Right kidney (tissue), 9 donors: ENCODE measurements at places on chromosomes 7 and 10.

GRCh38 chr10:120978589-120979252 is 127.6 kb downstream of the WDR11 start:
- DNase-seq: peak; percentile 76

- no peak for DNase-seq
These were observed 78.4 kb upstream of the IKZF1 start for GRCh38 chr7:50226145-50226544.

DNA sequence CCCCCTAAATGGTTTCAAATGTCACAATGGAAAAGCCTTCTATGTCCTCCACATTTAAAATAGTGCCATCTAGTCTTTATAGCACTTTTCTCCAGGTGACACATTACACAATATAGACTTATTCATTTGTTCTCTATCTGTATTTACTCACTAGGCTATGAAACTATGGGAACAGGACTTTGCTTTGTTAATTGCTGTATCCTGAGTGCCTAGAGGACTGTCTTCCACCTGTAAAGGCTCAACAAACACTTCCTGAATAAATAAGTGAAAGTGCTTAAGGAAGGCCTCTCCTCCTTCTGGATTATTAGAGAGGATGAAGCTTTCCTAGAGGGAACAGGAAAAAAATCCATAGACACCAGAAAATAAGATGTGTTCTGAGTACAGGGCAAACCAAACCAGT is 397.6 kb upstream of the LRRN3 start:
- DNase-seq: no peak

DNA sequence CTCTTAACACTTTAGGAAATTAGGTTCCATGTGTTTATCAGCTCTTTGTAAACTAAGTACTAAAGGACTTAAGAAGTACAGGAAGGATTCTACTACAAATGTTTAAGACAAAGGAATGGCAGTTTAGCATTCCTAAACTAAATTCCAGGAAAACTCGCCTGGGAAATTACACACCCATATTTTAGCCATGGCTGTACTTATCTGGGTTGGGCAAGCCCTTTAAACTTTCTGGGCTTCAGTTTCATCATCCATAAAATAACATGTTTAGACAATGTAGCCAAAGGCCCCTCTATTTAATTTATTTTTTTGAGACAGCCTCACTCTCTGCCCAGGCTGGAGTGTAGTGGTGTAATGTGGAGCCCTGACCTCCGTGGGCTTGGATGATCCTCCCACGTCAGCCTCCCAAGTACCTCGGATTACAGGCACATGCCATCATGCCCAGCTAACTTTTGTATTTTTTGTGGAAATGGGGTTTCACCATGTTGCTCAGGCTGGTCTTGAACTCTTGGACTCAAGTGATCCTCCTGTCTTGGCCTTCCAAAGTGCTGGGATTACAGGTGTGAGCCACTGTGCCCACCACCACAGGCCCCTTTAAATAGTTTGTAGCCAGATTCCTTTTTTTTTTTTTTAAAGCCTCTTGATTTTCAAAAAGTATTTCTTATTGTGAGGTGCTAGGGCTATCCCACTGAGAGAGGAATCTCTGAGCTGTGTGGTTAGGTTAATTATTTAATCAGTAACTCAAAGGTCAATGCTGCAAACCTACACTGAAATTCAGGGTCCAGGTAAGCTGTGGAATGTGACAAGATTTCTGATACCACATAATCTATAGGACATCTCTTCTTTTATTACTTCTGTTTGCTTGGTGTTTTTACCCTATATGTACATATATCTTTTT is 32.1 kb downstream of the TMEM60 start:
- no peak for DNase-seq

DNA sequence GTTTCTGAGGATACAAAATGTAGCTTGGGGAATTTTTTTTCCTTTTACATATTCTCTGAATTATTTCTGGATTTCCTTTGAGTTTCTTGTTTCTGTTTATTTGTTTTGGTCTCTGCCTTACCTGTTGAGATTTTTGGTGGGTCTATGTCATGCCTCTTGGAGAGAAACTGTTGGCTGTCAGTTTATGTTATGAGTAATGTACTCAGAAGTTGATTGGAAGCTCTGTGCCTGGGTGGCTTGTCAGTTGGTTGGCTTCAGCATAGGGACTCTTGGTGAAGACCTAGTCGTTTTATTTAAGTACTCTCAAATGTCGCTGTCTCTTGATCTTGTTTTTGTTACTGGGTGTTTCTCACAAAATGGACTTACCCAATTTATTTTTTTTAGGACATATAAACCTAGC is 132.4 kb downstream of the CDK14 start:
- no peak for DNase-seq

GRCh38 chr10:73366381-73367298 is 8.0 kb upstream of the CFAP70 start:
- no peak for DNase-seq

DNA sequence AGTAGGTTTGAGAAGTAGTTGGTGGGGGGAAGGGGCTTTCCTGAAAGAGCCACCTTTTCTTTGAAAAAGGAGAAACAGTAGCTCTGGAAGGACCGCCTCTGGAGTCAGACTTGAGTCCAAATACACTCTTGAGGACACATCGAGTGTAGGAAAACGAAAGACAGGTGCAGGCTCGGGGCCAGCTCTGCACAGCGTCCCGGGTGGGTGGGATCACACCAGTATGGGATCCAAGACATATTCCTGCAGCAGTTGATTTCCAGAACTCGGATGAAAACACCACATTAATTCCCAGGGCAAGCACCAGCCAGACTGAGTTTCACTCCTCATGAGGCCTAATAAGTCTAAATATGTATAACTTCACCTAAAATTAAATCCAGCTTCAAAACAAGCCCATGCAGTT is 61.4 kb downstream of the ASB13 start:
- DNase-seq: no peak

GRCh38 chr10:132544744-132545658 is 7.4 kb downstream of the INPP5A start:
- no peak for DNase-seq

GRCh38 chr10:111080224-111080623 is 3.4 kb downstream of the ADRA2A start:
- DNase-seq: no peak

DNA sequence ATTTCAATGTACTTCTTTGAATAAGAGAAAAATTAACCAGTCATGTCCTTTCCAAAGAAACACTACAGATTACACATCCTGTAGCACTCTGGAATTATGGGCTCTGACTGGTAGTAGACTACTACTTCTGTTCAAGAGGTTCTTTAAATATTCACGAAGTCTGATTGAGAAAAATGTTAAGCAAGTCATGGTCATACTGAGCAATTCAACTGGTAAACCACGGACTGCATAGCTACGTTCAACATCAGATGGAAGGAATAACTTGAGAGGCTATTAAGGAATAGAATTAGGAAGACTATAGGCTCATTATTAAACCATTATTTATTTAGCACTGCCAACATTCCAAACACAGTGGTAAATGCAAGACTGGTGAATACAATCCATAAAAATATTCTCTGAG is 160.8 kb downstream of the IMMP2L start:
- no peak for DNase-seq

DNA sequence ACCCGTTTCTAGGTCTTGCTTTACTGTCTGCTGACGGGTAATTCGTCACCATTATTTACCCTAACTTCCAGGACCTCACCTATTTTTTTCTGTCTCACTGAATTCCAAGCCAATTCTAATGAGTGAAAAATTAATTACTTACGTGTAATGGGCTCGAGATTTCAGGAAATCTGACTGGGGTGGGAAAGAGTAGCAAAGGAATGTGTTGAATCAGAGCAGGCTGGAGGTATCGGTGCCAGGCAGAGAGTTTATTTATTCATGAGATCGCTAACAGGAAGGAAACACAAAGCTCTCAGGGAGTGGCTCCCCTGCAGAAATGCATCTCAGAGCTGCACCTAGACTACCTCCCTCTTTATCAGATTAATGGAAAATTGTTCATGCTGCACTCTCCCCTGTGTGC is 4.0 kb upstream of the DIP2C start:
- peak; percentile 25 for DNase-seq

- DNase-seq: peak; percentile 20
These were observed 101.0 kb upstream of the AGR3 start for GRCh38 chr7:16982640-16983350.

GRCh38 chr7:158933468-158934139 is 77.2 kb downstream of the DYNC2I1 start:
- DNase-seq: no peak

GRCh38 chr7:103299660-103300059 is 2.4 kb downstream of the PMPCB start:
- DNase-seq: no peak

DNA sequence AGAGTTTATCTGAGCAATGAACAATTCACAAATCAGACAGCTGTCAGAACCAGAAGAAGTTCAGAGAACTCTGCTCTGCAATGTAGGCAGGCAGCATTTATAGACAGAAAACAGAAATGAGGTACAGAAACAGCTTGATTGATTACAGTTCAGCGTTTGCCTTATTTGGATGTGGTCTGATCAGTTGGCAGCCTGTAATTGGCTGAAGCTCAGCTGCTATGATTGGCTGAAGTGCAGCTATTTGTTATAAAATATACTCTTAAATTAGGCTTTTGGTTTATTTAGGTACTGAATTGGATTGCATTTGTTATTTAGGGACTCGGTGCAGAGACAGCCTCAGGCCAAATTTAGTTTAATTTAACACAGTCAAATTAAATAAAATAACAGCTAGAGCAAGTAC is 85.8 kb upstream of the JAZF1 start:
- DNase-seq: no peak

DNA sequence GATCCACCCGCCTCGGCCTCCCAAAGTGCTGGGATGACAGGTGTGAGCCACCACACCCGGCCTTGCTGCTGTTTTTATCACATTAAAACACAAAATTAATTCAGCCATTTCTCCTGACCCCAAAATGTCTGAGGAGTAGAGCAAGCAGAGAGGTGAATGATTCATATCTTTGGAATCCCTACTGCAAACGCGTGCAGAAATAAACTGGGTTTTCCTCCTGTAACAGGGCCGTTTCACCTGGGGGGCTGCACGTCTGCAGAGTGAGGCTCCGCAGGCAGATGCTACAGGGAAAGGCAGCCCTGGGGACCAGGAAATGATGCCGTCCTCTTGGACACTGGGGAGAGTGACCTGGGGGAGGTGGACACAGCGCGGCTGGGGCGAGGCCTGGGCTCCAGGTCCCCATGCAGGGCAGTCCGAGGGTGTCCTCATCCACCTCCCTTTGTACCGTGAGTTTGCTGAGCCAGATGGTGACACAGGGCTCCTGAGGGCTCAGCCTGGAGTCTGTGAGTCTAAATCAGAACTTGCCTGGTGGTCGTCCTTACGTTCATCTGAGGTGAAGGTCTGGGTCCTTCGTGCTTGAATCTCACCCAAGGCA is 41.9 kb downstream of the PDGFA start:
- DNase-seq: peak; percentile 4

- no peak for DNase-seq
These were observed 403 bp upstream of the ENO4 start for GRCh38 chr10:116848944-116849247.

- no peak for DNase-seq
These were observed 37.8 kb downstream of the FAM13C start for GRCh38 chr10:59324597-59324996.

DNA sequence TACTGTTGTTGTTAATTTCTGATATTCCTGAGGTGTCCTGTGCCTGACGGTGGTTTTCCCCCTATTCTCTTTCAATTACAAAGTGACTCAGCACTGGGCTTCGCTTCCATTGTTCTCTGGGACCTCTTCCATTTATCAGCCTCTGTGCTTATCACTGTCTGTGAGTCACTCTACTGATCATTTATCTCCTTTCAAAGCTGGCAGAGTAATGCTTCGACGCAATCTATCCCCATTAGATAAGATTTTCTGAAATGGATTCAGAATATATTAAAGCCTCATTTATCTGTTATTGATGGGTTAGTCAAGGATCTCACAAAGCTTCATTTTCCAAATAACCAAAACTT is 679.2 kb downstream of the SDK1 start:
- no peak for DNase-seq

DNA sequence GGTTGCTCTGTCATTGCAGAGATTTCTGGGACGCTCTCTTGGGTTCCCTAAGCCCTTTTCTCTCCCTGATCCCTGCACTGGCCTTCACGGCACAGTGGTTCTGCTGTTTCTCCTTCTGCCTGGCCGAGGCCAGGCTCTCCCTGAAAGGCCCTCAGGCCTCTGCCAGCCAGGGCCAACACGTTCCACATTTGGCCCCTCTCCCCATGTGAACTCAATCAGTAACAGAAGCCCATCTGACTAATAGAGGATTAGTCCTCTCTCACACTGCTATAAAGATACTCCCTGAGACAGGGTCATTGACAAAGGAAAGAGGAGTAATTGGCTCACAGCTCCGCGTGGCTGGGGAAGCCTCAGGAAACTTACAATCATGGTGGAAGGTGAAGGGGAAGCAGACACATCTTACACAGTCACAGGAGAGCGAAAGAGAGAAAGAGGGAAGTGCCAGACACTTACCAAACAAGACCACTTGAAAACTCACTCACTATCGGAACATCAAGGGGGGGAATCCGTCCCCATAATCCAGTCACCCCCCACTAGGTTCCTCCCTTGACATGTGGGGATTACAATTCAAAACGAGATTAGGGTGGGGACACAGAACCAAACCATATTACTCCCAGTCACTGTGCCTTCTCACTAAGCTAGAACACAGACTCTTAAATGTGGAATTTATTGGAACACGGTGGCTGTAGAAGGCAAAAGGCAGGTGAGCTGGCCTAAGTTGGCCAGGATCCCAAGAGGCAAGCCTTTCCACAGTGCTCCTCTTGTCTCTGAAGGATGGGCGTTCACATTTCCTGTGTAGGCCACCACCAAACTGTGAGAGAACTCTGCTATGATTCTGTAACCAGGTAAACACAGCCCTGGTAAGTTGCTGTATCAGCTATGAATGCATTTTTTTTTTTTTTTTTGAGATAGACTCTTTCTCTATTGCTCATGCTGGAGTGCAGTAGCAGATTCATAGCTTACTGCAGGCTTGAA is 8.8 kb downstream of the FZD8 start:
- DNase-seq: no peak

DNA sequence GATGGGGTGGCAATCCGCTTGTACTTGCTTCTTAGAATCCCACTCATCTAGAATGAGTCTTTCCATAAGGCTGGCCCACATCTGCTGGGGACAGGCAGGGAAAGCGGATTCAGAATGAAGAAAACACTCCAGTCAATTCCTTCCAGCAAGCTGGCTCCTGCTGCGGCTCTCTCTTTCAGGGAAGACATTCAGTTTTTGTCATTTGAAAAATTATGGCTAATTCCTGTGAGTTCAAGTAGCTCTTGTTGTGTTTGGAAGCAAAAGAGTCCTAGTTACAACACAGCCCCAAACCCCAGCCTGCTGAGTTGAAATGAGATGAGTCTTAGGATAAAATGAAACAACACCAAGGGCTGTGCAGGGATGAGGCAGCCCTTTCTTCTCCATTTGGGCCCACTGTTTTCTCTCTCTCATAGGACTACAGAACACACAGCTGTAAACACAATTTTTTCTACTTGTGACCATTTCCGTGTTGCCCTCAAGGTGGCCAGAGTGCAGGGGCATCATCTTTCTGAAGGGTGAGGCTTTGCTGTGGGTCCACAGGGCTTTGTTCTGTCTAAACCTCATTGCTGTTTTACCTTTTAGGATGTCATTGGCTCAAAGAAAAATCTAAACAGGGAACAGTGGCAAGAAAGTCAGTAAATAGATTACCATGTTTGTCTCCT is 90.8 kb upstream of the EEPD1 start:
- no peak for DNase-seq
